ENCODE measurements at places on chromosomes 2 and 18.

GRCh38 chr18:10050956-10051355 lies 137.1 kb downstream of the VAPA start:
- no peak for DNase-seq

DNA sequence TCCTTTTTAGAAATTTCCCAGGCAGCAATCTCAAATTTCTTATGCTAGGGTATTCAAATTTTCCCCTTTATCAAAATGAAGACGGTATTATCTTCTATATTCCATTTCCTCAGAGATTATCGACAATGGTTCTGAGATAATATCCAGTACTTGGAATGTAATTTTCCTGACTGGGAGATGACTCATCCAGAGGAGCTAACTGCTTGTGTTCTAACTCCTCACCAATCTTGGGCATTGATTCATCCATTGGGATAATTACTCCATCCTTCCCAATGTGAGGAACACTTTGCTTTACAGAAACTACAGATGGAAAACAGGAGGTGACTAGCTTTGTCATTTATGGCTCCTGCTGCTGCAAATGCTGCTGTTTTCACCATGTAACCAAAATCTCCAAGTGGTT lies 239.4 kb upstream of the LYPD1 start:
- DNase-seq = no peak

GRCh38 chr2:223418604-223419199 lies 183.5 kb downstream of the SCG2 start:
- no peak for DNase-seq

- DNase-seq = no peak
These were observed 37.7 kb downstream of the HAT1 start for GRCh38 chr2:171959998-171960397.

- DNase-seq = no peak
These were observed 102.9 kb downstream of the CDC42EP3 start for GRCh38 chr2:37568565-37568964.

DNA sequence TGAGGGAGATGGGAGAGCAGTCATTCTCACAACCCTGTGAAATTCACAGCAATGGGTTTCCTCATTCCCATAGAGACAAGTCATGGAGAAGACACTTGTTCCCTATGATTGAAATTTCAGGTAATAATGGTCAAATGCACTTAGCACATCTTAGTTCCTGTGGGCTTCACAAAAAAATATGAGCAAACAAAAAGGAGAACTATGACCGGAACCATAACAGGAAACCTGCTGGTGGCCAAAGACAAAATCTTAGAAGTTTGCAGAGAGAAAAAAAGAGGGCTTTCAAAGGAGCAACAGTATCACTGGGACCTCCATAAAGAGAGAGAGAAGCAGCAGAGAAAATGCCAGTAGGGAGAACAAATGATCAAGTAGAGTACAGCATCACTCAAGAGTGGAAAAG lies 138.9 kb upstream of the APCDD1 start:
- DNase-seq = no peak

GRCh38 chr2:241047253-241048010 lies 49.0 kb downstream of the SNED1 start:
- no peak for DNase-seq

DNA sequence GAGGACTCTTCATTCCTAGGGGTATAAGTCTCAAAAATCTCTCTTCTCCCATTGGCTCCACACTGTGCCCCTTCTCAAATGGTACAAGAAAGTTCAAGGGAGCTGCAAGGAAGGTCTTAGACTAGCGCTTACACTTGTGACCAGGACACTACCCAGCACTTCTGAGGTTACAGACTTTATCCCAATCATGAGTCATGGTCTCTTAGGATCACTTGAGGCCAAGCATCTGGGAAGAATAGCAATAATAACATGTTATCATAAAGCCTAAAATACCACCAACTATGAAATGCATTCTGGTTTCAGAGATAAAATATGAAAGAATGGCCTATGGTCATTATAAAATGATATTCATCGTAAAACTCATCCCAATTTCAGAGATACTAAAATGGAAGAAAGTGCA lies 309.9 kb upstream of the PKDCC start:
- no peak for DNase-seq

DNA sequence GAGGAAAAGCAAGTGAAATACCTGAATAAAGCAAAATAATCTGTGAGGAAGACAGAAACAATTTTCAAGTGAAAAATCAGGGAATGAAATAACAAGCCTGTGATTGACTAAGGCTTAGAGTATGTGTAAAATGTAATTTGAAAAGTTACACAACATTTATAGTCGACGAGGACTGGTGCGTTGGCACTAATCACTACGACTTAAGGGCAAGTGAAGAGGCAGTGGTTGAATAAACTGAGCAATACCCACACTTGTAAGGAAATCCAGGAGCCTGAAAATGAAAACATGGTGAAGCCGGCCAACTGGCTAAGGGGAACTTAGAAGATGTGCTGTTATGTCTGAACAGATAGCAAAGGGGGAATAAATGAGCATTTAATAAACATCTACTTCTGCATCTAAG lies 13.4 kb downstream of the DOK1 start:
- DNase-seq = no peak

DNA sequence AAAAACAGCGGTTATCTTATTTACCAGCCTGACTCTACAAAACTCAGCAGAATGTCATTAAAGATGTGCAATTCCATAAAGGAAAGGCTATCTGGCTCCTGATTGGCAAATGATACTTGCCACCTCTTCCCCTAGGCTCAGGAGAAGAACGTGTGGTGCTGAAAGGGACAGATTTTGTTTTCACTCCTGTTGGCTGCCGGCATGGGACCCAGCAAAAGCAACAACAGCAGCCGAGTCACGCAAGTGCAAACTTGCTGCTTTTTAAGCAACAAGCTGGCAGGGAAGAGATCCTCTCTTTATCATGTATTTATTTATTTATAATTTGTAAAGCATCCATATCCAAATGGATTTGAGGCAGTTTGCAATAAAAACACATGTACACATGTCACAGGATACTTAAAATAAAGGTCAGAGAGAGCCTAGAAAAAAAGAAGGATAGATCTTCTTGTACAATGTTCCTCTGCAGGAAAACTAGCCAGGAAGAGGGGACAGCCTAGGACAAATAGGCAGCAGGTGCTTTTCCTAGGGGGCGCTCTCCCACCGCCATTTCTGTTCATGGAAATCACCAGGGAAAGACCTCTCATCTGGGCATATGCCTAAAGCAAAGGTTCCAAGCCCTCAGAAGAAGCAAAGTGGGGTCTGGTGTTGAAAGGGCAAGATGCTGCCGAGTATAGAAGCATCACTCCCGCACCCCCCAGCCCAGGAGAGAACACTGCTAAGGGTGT lies 799.3 kb downstream of the BCL11A start:
- DNase-seq = no peak

GRCh38 chr2:239169311-239170048 lies 231.3 kb downstream of the HDAC4 start:
- DNase-seq = no peak

GRCh38 chr2:219402665-219403515 lies 15.2 kb upstream of the DNPEP start:
- DNase-seq = peak; percentile 33

DNA sequence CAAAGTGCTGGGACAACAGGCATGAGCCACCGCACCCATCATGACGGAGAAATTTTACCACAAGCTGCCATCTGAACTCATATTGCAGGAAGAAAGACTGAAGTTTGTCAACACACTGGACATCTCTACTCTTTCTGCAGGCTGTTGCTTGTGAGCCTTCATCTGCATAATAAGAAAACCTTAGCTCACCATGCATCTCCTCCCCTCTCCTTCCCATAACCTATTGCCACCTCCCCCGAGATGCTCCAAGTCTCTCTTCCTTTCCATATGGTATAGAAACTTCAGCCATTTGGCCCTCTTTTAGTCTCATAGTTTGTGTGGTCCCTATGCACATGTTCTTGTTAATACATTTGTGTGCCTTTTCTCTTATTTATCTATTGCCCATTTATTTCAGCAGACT lies 19.1 kb upstream of the C2orf72 start:
- no peak for DNase-seq

- DNase-seq = no peak
These were observed 641.6 kb downstream of the SUCLG1 start for GRCh38 chr2:83817511-83817910.

GRCh38 chr18:47163241-47163640 lies 12.9 kb downstream of the IER3IP1 start:
- no peak for DNase-seq

- no peak for DNase-seq
These were observed 140.0 kb downstream of the VAPA start for GRCh38 chr18:10053861-10054260.

GRCh38 chr18:4233468-4233867 lies 221.6 kb downstream of the DLGAP1 start:
- no peak for DNase-seq

Data from activated CD8-positive, alpha-beta memory T cell treated with anti-CD3 and anti-CD28 coated beads for 1 hour (primary cell).